ENCODE measurements at places on chromosomes 11 and 22. TPM values are rescaled to one million over a fixed set of nuclear protein-coding genes. Genes with fewer than 3 reads are reported as not detected.

OR52N4 gene
- total RNA-seq = not detected

CCDC81 gene
- not detected for total RNA-seq

ARHGAP20 gene
- total RNA-seq = 41.4 TPM

OR51B2 gene
- not detected for total RNA-seq

IGSF22 gene
- total RNA-seq = not detected

Measured in subcutaneous adipose tissue (tissue), 4 donors.